ENCODE measurements at places on chromosomes 3 and 15. TPM values are rescaled to one million over a fixed set of nuclear protein-coding genes. Genes with fewer than 3 reads are reported as not detected.

Gene MAP3K13
- total RNA-seq, result 15.5 TPM

Gene FMN1
- 0.16 TPM for total RNA-seq

Gene EPHA3
- not detected for total RNA-seq

Gene MED12L
- 0.50 TPM for total RNA-seq
